ENCODE measurements at places on chromosomes 3 and 15.

DNA sequence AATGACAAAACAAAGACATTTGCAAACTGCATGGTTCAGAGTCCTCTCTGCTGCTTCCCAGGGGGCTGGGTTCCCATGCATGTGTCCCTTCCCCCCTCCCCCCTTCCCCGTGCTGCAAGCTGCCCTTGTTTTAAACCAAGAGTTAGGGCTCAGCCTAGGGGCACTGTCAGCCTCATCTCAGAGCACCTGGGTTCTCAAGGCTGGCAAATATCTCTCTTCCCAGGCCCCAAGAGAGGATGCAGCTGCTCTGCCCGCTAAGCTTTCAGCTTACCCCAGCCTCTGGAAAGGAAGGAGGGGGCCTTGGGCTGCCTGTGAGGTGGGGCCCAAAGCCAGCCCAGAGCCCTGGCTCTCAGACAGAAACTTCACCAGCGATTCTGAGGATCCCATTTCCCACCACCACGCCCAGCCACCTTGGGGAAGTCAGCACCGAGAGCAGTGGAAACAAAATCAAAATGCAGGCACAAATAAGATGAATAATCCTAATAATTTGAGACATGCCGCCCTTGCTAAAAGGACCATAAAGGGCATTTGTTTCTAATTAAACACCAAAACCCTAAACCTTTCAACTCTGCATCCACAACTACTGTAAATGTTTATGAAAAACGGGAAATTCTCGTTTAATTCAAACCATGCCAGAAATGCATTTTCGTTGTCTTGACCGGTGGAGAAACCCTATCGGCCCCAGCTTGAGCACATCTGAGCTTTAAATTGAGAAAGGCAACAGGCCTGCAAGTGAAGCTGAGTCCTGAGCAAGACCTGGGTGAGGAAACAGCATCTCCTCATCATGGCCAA, 67.7 kb upstream of the WNT5A start:
- no peak for DNase-seq

DNA sequence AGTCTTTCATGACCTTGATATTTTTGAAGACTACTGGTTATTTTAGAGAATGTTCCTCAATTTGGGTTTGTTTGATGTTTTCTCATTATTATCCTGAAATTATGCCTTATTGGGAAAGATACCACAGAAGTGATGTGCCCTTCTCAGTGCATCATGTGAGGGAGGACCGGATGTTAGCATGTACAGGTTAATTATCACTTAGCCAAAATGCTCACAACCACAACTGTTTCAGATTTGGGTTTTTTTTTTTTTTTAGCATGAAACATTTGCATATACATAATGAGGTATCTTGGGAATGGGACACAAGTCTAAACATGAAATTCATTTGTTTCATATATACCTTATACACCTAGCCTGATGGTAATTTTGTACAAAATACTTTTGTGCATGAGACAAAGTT, 59.8 kb downstream of the PIK3R4 start:
- no peak for DNase-seq

DNA sequence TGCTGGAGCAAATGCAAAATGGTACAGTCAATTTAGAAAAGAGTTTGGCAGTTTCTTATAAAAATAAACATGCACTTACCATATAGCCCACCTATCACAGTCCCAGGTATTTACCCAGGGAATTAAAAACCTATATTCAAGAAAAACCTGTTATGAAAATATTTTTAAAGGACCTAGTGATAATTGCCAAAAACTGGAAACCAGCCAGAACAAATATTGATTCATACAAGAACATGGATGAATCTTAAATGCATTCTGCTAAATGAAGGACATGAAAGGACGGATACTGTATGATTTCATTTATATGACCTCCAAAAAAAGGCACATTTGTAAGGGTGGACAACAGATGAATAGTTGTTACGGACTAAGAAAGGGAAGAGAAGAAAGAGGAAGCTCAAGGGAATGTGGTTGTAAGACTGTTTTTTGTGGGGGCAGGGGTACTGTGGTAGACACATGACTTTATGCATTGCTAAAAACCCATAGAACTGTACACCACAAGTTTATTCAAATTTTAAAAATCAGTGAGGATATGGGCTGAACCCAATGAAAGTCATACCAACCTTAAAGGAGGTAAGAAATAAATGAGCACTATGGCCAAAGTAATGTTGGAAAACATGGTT, 61.0 kb downstream of the ZBBX start:
- DNase-seq: no peak

DNA sequence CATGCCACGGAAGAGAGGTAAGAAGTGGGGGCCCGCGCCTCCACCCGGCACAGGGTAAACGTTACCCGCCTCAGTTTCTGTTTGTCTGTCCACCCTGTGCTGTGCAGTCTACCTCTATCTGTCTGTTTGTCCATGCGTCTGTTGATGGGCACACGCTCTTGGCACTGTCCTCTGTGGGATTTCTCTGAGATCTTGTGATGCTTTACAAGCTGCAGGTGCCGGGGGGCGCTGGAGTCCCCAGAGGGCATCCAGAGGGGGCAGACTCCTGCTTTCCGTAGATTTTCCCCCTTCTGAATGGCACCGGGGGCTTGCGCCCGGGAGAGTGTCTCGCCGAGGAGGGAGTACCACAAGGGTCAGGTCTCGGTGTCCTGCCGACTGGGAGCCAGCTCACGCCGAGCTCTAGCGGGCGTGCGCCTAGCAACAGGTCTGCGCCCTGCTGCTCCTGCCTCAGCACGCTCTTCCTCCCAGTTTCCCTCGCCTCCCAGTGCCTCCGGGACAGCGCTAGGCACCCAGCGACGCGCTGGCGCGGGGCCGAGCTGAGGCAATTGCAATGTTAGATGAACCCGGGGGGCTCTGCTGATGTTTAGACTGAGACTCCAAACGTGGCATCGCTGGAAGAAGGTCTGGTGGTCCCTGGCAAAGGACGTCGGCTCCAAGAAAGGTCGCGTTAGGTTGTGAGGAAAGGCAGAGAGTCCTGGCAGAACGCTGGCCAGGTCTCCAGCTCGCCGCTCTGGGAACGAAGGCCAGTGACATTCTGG, 667 bp downstream of the CEMIP start:
- DNase-seq: no peak

DNA sequence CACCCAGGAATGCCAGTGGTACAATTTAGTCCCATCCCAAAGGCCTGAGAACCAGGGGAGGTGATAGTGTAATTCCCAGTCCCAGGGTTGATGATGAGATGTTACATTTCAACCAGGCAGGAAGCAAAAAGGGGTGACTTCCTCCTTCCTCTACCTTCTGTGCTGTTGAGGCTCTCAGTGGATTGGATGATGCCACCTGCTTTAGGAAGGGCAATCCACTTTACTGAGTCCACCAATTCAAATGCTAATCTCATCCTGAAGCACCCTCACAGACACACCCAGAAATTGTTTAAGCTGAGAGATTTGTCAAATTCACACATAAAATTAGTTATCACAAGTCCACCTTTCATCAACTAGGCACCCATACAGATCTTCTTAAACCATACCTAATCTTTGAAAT, 418.5 kb upstream of the GOLIM4 start:
- DNase-seq: no peak

GRCh38 chr3:69212411-69213160, 90.2 kb upstream of the LMOD3 start:
- no peak for DNase-seq

- DNase-seq: no peak
Observed at GRCh38 chr3:78832785-78833204, 935.0 kb downstream of the ROBO1 start.

DNA sequence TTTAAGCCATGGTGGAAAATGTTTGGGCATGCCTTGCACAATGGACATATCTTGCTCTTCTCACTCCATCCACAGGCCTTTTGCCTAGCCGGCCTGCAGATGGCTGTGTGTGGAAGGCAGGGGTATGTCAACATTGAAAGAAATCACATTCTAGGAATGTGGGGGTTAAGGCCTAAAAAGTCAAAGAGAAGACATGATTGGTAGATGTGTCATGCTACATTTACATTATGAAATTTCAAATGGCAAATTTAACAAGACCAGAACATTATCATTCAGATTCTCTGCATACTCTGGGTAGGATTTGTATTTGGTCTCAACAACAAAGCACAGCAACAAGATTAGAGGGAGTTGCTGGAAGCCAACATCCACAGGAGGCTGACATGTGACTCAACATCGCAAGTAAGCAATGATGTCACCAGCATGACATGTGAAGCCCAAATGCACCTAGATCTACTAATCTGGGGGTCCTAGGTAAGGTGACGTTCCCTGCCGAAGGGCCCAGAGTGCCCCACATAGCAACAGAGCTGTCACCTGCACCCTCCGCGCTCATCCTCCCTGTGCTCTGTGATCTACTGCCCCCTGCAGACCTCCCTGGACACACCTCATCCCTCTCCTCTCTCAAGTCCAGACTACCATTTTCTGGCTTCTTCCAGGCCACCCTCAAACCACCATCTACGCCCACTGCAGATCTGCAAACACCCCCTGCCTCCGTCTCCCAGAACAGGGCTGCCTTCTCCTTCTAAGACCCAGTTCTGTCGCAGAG, 39.4 kb downstream of the CLDN18 start:
- no peak for DNase-seq

GRCh38 chr3:23964537-23965235, 19.6 kb downstream of the NR1D2 start:
- DNase-seq: no peak

DNA sequence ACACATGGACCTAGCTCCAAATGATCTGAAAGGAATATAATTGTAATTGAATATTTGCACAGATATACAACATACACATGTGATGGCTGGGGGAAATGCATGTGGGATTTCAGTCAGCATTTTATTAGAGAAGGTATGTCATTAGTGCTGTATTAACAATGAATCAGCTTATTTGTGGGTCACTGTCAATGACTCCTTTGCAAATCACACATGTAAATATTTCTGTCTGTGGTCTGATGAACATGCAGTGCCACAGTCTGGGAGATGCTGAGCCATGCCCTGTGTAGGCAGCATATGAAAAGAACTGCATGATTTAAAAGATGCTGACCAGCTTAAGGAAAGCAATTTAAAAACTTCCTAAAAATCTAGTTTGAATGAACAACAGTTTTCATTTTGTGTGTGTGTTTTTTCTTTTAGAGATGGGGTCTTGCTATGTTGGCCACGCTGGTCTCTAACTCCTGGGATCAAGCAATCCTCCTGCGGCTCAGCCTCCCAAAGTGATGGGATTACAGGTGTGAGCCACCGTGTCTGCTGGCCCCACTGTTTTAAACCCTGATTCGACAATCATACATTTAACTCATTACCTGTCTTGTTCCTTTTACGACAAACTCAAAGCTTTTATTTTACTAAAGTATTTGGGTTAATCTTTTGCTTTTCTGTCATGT, 803 bp upstream of the B3GNT5 start:
- DNase-seq: no peak

DNA sequence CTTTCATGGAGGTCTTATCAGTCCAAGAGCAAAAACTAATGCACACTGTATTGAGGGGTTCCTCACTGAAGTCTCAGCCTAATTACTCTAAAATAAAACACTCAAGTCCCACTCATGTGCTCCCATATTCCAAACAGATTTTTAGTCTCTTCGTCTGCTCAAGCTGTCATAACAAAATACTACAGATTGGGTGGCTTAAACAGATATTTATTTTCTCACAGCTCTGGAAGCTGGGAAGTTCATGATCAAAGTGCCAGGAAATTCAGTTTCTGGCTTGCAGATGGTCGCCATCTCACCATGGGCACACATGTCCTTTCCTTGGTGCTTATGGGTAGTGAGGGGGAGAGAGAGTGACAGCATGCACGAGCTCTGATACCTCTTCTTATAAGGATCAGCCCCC, 147.5 kb downstream of the ANXA2 start:
- no peak for DNase-seq

DNA sequence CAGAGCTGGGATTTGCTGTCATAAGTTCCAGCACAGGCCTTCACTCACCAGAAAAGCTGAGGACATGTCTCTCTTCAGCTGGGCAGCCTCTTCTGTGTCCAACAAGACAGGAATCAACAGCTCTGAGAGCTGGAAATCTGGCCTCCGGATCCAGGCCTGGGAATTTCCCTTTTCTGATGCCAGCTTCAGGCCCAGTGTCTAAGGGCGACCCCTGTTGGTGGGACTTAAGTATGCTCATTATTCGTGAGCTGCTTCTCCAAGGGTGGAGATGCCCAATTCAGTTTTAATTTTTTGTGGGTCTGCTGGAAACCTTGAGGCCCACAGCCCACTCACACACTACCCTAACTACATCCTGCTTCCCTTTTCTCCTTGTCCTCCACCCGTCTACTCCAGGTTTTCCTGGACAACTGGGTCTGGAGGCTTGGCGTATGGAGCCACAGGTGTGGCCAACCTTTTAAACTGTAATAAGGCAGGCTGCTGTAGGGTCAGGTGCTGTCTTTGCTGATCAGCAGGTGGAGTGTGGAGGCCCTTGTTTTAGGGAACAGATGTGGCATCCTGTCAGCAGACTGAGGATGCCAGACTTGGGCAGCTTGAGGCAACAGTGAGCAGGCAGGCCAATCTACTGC, 2.6 kb upstream of the CEMIP start:
- peak; percentile 18 for DNase-seq

DNA sequence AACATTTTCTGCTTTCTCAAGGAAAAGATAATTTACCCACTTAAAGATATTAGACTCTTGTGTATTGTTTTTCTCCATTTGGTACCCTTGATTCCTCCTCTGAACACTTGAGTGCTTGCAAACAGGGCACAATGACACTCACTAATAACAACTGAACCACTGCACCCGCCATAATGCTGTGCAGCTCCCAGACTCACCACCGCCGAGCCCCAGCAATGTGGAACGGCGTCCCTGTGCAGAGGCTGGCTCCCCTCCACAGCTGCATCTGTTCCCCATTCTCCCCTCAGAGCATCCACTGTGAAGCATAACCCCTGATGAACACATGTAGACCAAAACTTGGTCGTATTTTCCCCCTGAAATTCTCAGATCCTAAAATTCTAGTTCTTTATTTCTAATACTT, 276.2 kb upstream of the PLSCR5 start:
- DNase-seq: no peak

GRCh38 chr15:37616215-37616614, 318.2 kb upstream of the TMCO5A start:
- DNase-seq: no peak

- DNase-seq: peak; percentile 29
Observed at GRCh38 chr3:187802928-187803259, 57.6 kb upstream of the BCL6 start.

- peak; percentile 41 for DNase-seq
Observed at GRCh38 chr15:34436956-34437442, 609 bp downstream of the GOLGA8A start.

- no peak for DNase-seq
Observed at GRCh38 chr15:59997070-59997701, 6.9 kb upstream of the FOXB1 start.

- DNase-seq: no peak
Observed at GRCh38 chr15:78790027-78790426, 21.2 kb downstream of the ADAMTS7 start.

DNA sequence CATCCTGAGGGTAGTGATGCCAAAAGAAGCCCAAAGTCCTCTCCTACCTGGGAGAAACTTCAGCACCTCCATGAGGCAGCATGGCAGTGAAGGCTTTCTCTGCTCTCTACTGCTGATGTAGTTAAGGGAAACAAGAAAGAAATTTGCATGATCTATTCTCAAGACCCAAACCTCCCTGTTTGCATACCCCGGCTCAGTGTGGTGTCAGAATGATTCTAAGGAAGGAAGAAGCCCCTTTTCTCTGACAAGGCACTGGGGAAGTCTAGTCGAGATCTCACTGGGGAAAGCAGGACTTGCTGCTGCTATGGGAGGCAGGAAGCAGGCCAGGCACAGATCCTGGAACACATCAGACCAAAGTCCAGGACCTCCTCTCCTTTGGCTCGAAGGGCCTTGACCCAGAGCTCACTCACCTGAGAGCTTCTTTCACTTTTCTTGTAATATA, 89.4 kb upstream of the ICE2 start:
- DNase-seq: no peak
